ENCODE measurements at places on chromosomes 2 and 18.

GRCh38 chr2:190607657-190608357 is 41.1 kb upstream of the NAB1 start:
- no peak for DNase-seq

DNA sequence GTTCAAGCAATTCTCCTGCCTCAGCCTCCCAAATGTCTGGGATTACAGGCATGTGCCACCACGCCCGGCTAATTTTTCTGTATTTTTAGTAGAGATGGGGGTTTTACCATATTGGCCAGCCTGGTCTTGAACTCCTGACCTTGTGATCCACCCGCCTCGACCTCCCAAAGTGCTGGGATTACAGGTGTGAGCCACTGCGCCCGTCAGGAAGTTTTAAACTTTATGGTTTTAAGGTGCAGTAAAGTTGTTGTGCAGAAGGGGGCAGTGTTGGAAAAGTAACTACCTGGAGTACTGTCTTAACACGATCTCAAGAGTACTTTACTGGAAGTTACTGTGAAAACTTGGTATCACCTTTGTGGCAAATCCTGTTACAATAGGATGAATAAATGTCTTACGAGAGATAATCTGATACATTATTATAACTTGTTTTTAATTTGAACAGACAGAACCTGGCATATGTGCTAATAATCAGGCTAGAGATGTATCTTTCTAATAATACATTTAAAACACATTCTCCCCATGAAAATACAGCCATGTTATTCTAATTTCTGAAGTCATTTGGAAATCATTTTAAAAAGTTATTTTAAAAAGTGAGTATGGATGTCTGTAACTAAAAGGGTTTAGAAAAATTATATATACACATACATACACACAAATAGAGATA is 10.8 kb downstream of the SPDYA start:
- DNase-seq, result peak; percentile 86

DNA sequence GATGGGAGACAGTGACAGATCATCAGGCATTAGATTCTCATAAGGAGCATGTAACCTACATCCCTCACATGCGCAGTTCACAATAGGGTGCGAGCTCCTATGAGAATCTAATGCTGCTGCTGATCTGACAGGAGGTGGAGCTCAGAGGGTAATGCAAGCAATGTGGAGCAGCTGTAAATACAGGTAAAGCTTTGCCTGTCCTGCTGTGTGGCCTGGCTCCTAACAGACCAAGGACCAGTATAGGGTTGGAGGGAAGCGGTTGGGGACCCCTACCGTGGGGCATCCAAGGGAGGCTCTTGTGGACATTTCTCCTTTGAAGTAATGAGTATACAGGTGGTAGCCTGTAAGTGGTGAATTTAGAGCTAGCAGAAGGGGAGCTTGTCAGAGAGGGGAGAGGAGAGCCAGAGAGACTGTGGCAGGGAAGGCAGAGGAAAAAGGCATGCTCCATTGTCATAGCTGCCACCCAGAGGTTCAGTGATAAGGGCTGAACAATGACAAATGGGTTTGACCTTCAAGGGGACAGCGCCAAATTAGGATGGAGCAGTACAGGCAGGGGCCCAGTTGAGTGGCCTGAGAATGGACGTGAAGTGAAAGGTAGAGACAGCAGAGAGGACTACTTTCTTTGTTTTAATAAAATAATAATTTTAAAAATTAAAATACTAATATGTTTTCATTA is 15.2 kb upstream of the TMBIM1 start:
- DNase-seq, result no peak

- no peak for DNase-seq
These were observed 12.4 kb upstream of the DNMT3A start for GRCh38 chr2:25354116-25354515.

DNA sequence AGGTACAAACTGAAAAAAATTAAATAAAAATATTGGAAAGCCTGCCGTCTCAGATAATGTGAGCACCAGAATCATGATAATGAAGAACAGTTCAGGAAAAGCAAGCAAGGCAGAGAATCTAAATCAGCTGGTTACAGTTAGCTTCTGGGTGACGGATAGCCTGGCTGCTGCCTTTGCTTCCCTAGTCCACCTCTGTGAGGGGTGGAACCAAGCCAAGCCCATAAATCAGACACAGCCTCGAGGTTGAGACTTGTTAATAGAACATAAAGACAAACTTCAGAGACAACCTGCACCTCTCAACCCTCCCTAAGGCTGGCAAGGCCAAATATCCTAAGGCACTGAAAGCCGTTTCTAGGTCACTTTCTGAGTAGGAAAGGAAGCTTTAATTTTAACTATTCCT is 334.7 kb upstream of the SLC39A10 start:
- DNase-seq, result no peak

DNA sequence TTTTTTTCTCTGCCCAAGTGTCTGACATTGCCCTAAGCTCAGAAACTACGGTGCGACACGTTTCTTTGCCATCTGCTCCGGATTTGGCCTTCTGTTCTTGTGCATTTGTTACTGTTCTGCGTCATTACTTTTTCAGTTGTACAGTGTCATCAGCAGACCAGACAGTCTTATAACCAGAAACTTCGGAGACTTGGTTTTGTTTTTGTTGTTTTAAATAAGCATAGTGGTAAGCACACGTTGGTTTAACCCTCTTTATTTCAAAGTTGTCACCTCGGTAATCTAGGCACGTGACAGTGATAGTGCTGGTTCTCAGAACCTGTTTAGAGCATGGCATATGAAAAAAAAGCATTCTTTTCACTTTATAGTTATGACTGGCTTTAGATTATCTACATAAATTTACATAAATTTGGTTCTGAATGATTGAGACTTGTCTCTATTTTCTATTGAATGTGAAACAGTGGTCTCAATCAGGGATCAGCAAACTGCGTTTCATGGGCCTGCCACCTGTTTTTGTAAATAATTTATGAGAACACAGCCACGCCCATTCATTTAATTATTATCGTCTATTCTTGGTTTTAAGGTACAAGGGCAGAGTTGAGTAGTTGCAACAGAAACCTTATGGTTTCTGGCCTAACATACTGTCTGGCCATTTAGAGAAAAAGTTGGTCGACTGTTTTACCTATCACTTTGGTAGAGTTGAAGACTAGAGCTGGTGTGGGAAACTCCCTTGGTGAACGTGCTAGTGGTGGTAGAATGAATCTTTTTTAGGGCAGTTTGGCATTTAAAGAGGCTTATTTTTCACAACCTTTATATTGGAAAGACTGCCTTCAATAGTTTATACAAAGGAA is 106.5 kb downstream of the ZNF532 start:
- no peak for DNase-seq

GRCh38 chr18:26515643-26516487 is 32.5 kb downstream of the KCTD1 start:
- DNase-seq, result no peak

- DNase-seq, result no peak
These were observed 133.7 kb downstream of the KLHL29 start for GRCh38 chr2:23518481-23519333.
